Fibroblast of villous mesenchyme (primary cell): ENCODE measurements at places on chromosomes 1 and 21. TPM values are rescaled to one million over a fixed set of nuclear protein-coding genes. Genes with fewer than 3 reads are reported as not detected.

GRCh38 chr1:19073311-19074186 lies 117.1 kb upstream of the IFFO2 start:
- DNase-seq = no peak

GRCh38 chr1:242211254-242212022 lies 212.5 kb upstream of the MAP1LC3C start:
- DNase-seq = no peak

- DNase-seq = no peak
These were observed 17.7 kb downstream of the FOXJ3 start for GRCh38 chr1:42317308-42317707.

DNA sequence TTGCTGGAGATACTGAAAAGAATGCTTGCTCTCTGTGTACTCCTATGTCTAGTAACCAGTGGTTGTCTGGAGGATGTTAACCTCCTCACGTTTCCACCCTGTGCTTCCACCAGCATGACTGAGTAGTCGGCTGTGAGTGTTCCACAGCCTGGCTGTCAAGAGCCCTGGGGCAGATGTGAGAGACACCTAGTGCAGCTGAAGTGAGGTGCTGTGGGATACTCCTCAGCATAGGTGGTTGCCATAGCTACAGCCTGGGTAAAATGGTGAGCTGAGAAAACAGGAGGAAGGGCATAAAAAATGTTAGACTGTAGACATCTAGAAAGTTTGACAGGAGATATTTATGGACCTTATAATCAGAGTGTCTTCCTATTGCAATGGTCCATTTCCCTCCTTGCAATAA lies 15.8 kb downstream of the IVL start:
- DNase-seq = no peak

GRCh38 chr1:241696172-241696814 lies 44.2 kb downstream of the WDR64 start:
- DNase-seq = no peak

- peak; percentile 46 for DNase-seq
These were observed 7.7 kb upstream of the ECE1 start for GRCh38 chr1:21297975-21298374.

DNA sequence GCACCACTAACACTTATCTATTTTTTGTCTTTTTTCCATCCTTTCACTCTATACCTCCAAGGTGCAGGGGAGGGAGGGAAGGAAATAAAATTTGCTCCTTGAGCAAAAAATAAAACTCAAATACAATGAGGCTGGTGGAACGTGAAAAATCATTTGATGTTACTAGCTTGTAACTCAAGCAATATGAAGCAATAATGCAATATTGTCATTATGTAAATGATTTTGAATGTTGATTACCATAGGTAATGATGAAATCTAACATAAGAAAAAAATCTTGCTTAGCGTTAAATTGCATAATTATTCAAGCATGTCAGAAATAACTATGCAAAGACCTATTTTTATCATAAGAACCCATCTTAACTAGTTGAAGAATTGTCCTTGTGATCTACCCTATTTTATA lies 277.7 kb downstream of the KCTD3 start:
- no peak for DNase-seq

GRCh38 chr1:20555025-20555757 lies 2.8 kb downstream of the FAM43B start:
- no peak for DNase-seq

DNA sequence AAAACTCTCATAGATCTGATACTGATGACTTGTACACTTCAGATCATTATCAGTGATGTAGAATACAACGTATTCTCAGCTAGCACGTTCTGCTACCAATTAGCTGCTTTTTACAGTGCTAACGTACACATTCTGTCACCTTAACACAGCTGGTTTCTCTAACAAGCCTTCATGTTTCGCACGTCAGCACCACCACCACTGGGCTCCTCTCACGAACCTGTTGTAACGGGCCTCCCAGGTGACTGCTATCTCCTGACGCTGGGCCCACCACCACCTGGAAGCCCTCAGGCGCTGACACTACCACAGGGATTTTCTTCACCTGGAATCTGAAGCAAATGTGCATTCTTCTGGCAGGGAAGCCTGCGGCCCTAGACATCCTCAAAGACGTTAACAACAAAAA lies 19.8 kb downstream of the TOMM20 start:
- DNase-seq = no peak

DNA sequence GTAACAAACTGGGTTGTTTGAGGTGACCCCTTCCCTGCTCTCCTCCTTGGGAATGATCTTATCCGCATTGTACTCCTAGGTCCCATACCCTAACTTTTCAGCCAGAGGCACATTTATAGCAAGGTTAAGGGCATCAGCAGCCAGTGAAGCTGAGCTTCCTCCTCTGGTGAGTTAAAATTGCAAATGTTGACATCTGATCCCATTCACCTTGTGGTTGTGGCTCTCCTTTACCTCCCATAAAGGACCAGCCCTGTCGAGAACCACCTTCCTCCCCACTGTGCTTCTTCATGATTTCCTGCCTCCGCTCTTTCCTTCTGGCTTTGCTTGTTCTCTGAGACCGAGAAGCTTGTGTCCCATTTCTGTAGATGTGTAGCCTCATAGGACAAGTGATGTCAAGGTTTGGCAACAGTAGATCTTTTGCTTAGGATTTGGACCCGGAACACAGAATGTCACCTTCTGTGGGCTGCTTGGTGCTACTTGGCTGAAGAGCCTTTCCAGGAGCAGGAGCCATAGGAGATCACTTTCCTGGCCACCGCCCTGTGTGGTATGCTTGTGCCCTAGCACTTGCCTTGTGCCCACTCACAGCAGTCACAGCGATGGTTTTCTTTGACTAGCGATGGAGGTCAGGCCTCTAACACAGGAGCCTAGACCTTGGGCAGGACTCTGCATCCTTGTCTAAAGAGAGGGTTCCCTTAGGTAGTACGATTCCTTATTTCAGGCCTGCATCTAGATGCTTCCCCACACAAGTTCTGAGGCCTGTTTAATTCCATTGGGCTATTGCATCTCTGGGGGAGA lies 18.8 kb downstream of the SZRD1 start:
- no peak for DNase-seq

DNA sequence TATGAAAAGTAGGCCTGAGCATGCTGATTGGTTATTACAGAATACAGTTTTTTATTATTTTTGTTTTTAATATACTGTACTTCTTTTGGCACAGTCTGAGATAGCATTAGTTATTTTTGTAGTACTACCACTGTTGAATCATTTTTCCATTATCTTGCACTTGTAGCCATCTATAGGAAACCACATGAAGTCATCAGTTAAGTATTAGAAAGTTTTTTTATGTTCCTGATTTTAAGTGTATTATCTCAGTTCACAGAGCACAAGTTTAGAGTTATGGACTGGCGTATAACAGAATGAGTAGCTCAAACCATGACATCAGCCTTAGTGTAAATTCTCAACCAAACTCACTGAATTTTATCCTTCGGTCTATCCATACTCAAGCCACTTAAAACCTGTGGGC lies 22.8 kb downstream of the DHX9 start:
- no peak for DNase-seq

- DNase-seq = no peak
These were observed 75.9 kb upstream of the IFFO2 start for GRCh38 chr1:19032413-19032695.

GRCh38 chr1:32871364-32872191 lies 866 bp upstream of the FNDC5 start:
- DNase-seq = no peak

The PSMB2 gene
- 20.6 and 21.2 TPM in 2 replicates for total RNA-seq

The UBASH3A gene
- total RNA-seq = not detected in 2 replicates

The TNN gene
- total RNA-seq = not detected in 2 replicates

The KPRP gene
- total RNA-seq = not detected in 2 replicates

The CYP4Z1 gene
- not detected in 2 replicates for total RNA-seq

The NCDN gene
- 21.6 and 27.4 TPM in 2 replicates for total RNA-seq

The CCDC190 gene
- 0.43 TPM in 1 of 2 replicates, not detected in the other for total RNA-seq
